LNCaP clone FGC (cell line): ENCODE measurements at places on chromosomes 12 and 14.

DNA sequence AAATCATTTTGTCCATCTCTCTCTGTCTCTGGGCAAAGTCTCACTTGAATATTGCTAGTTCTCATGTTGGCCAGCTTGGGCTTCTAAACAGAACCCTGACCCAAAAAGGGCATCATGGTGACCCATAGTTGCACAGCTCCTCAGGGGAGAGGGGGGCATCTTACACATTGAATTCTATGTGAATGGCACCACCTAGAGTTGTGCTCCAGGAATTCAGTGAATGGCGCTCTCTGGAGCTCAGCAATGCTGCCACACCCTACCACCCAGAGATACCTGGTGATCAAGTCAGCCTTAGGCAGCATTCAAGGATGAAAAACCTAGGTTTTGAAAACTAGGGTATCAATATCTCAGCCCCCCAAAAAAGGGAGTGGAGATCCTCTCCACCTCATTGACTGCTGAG, 50.6 kb downstream of the SMUG1 start:
- DNase-seq, result no peak

GRCh38 chr12:110530511-110530910, 28.4 kb downstream of the RAD9B start:
- DNase-seq, result no peak

DNA sequence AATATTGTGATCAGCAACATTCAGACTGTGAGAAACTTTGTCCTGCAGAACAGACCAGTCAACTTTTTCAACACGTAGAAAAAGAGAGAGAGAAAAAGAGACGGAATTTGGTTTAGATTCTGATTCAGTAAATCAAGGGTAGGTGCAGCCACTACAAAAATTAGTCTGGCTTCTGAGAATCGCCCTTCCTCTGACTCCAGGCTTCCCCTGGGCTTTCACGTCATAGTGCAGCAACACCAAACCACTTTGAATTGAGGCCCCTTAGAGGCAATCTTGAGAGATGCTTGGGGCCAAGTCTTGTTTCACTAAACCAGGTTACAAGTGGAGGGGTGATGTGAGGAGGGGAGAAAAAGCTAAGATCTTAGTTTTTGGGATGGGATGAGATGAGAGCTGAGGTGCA, 37.5 kb upstream of the PTGR2 start:
- DNase-seq, result no peak

DNA sequence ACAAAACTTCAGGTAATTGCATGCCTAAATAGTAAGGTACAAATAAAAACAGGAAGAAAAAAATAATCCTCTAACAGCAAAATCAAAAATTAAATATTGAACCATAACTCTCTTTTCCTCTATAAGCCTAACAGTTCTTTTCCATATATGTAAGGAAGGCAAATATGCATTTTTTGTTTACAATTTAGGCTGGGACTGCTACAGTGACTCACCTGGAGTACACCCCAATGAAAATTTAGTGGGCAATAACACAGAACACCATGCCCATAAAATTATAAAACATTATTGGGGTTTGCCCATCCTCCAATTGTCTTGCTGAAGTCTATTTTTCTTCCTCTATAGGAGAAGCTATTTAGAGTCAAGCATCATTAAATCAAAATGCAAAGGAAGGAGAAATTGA, 277.0 kb downstream of the PAWR start:
- no peak for DNase-seq

DNA sequence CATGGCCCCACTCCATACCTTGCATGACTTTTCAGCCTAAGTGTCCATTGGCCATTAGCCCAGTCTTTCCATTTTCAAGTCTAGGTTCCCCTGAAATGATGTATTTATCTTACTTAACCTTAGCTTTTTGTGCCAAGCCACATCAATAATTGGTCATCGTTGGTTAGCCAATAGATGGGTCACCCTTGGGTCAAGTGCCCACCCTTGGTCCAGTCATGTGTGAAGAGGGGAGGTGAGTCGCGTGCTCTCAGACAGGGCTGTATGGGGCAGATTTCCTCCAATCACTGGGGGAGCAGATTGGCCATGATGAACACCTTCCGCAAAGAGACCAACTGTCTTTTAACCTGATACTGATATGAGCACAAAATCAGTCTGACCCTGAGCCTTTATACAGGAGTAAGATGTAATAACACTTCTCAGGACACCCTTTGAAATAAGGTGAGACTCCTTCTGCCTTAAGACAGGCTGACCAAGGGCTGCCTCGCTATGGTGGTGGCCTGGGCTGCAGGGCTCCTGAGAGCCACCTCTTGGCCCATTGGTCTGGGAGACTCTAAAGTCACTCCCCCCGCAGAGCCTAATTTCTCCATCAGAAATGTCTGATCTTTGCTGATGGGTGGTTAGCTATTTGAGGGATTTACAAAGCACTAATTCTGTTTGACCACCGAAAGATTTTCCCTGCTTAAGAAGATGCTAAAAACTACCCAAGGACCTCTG, 143.2 kb downstream of the ZFP36L1 start:
- no peak for DNase-seq

- peak; percentile 36 for DNase-seq
These were observed 102.0 kb downstream of the EGLN3 start for GRCh38 chr14:33848706-33849454.

- DNase-seq, result no peak
These were observed 491.2 kb upstream of the FLRT2 start for GRCh38 chr14:85038526-85039352.
